ENCODE measurements at places on chromosomes 7 and 10. TPM values are rescaled to one million over a fixed set of nuclear protein-coding genes. Genes with fewer than 3 reads are reported as not detected.

- DNase-seq, result no peak
Measured at GRCh38 chr7:107051376-107051775, 6.9 kb downstream of the PRKAR2B start.

Gene HTR7
- total RNA-seq, result 9.4 TPM

DNA sequence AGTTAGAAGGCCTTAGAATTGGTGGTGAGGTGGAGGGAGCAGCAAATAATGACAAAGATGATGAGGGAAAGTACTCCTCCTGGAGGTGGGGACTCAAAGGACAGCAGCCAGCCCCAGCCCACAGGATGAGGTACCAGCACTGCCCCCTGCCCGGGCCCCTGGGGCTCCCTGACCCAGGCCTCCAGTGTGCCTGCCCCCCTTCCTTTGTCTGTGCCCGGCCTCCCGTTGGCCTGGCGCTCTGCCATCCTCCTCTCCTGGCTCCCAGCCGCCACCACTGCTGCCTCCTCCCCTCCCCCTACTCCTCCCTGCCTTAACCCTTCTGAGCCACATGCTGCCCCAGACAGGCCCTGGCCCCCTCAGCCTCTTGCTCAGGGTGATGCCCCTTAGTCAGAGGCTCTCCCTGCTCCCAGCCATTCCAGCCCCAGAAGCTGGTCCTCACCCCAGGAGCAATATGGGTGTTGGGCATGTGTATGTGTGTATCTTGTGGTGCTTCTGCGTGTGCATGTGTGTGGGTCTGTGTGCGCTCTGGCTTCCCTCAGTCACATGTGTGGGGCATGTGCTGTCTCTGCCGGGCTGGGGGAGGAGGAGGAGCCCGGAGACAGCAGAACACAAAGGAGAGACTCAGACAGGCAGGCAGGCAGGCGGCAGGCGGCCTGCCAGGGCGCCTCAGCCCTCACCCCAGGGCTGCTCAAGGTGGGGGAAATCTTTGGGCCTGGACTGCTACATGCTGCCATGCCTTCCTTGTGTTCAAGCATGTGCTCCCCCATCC, 2.6 kb downstream of the LDB1 start:
- DNase-seq, result peak; percentile 89

GRCh38 chr7:110522761-110523200, 568.1 kb upstream of the LRRN3 start:
- no peak for DNase-seq

DNA sequence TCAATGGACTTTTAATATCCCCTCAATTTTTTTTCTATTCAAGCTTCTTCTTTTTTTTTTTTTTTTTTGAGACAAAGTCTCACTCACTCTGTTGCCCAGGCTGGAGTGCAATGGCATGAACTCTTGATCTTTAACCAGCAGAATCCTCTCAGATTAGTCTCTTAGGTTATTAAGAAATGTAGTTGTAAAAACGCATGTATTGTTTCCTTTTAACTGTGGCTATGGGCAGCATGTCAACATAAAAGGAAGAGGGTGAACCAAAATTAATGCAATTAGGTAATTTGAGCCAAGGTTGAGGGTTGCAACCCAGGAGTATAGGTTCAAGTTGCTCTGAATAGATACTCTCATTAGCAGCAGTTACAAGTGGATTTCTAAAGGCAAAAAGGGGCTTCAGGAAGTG, 4.3 kb upstream of the GSTO1 start:
- DNase-seq, result no peak

DNA sequence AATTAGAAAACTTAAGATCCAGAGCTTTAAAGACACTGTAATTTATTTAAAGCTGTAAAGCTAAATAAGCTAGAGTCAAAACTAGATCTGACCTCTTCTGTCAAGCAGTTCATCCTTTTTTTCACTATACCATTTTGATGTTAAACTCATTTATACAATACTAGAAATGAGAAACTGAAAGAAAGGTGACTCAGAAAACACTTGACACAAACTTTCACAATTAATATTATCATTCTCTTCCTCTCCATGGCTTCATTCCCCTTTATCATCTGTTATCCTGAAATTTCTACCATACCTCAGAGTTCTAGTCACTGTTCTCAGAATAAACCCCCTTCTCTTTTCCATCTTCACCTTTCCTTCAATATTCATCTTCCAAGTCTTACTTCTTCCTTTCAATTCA, 1.3 kb downstream of the FIGNL1 start:
- DNase-seq, result no peak
